ENCODE measurements at places on chromosomes 11 and 22. TPM values are rescaled to one million over a fixed set of nuclear protein-coding genes. Genes with fewer than 3 reads are reported as not detected.

- no peak for DNase-seq
- H3K27ac ChIP-seq: no peak overlapping the region
- H3K4me3 ChIP-seq: no peak overlapping the region
These were observed 219.1 kb upstream of the KIRREL3 start for GRCh38 chr11:127219704-127220103.

- no peak overlapping the region for H3K4me3 ChIP-seq
- H3K27ac ChIP-seq: no peak overlapping the region
- H3K27me3 ChIP-seq: no peaks in the 10 kb centered on the region
- H3K4me1 ChIP-seq: no peaks in the 10 kb centered on the region
These were observed 110.3 kb downstream of the KCNQ1OT1 start for GRCh38 chr11:2589538-2589934.

- no peaks in the 10 kb centered on the region for H3K27me3 ChIP-seq
- no peak overlapping the region for H3K27ac ChIP-seq
- H3K4me1 ChIP-seq: peaks cover 31% of the 10 kb centered on the region
- DNase-seq: no peak
- no peak overlapping the region for H3K4me3 ChIP-seq
- peaks cover 11% of the 10 kb centered on the region for H3K36me3 ChIP-seq
These were observed 9.1 kb downstream of the USP35 start for GRCh38 chr11:78197816-78198215.

DNA sequence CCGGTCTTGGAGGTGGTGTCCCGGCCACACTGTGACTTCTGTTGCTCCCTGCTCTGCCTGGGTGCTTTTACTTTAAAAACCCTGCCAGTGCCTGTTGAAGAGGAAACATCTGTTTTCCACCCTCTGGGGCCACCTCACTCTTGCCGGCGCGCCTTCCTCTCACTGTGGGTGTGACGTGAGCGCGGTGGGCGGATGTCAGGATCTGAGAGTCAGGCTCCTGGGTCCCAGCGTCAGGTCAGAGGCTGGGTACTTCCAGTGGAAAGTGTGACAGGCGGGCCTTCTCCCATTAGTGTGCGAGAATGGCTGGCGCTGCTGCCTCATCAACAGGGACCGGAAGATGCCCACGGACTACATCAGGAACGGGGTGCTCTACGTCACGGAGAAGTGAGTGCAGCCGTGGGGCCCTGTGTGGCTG, 54.2 kb downstream of the GRAMD4 start:
- no peaks in the 10 kb centered on the region for H3K27me3 ChIP-seq
- H3K27ac ChIP-seq: peak overlapping the region; percentile 92
- peak; percentile 96 for DNase-seq
- peak overlapping the region; percentile 85 for H3K4me3 ChIP-seq
- H3K36me3 ChIP-seq: peaks cover 2% of the 10 kb centered on the region

GRCh38 chr22:49760630-49761571, 66.8 kb downstream of the BRD1 start:
- peaks cover 17% of the 10 kb centered on the region for H3K4me1 ChIP-seq
- DNase-seq: no peak
- H3K27ac ChIP-seq: no peak overlapping the region
- no peak overlapping the region for H3K4me3 ChIP-seq

GRCh38 chr11:35121326-35121865, 17.6 kb upstream of the CD44 start:
- H3K27ac ChIP-seq: no peak overlapping the region
- peaks cover 33% of the 10 kb centered on the region for H3K4me1 ChIP-seq
- peaks cover 4% of the 10 kb centered on the region for H3K36me3 ChIP-seq
- H3K4me3 ChIP-seq: no peak overlapping the region

DNA sequence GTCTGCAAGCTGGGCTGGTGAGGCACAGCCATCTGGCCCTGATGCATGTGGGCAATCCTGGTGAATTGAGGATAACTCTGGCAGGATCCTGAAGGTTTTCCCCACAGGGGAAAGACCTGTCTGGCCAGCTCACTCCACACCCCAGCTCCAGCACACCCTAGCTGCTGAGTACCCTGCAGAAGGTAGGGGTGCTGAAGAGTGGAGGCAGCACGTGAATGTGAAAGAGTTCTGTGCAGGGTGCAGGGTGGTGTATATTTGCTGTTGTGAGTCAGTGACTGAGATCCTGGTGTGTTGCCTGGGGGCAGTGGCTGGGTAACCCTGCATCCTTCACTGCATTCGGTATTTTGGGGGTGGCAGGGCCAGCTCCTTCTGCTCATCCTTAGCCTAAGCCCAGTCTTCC, 22.4 kb downstream of the DGAT2 start:
- H3K4me1 ChIP-seq: no peaks in the 10 kb centered on the region
- no peaks in the 10 kb centered on the region for H3K36me3 ChIP-seq
- DNase-seq: no peak
- no peak overlapping the region for H3K4me3 ChIP-seq
- H3K27me3 ChIP-seq: no peaks in the 10 kb centered on the region
- no peak overlapping the region for H3K27ac ChIP-seq

DNA sequence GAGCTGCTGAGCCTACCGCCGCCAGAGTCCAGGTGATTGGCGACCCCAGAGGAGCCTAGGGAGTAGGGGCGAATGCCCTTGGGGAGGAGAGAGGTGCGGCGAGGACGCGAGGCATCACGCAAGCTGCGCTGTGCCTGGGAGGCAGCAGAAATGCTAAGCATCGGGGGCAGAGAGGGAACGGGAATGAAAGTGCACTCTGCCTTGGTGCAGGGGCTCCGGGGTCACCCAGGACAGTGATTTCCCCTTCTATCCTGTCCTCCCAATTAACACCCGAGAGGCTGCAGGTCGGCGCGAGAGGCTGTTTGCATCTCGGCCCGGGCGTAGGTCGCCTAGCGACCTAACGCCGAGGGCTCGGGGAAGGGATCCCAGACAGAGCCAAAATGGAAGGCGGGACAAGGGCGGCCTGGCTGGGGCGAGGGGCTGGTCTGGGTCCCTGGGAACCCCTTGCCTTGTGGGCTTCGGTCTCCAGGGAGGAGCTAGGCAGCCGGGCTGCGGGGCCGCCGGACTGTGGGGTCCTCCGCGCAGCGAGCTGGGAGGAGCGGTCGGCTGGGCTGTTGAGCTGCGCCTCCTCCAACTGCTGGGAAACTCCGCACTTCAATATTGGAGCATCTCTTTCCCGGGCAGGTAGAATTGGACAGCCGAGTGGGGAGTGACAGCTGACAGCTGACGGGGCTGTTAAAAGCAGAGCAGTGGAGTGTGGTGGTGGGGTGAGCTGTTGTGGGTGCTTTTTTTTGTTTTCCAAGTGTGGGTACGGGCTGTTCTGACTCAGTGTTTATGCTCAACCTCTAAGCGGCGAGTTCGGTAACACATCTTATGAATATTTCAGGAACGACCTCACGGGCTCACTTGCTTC, 657 bp downstream of the ELMOD1 start:
- peaks cover 16% of the 10 kb centered on the region for H3K4me1 ChIP-seq
- H3K36me3 ChIP-seq: peaks cover 2% of the 10 kb centered on the region
- H3K27ac ChIP-seq: no peak overlapping the region

GRCh38 chr11:71255800-71256479, 3.6 kb upstream of the SHANK2 start:
- no peaks in the 10 kb centered on the region for H3K4me1 ChIP-seq
- no peak overlapping the region for H3K27ac ChIP-seq
- H3K36me3 ChIP-seq: no peaks in the 10 kb centered on the region
- H3K4me3 ChIP-seq: no peak overlapping the region

DNA sequence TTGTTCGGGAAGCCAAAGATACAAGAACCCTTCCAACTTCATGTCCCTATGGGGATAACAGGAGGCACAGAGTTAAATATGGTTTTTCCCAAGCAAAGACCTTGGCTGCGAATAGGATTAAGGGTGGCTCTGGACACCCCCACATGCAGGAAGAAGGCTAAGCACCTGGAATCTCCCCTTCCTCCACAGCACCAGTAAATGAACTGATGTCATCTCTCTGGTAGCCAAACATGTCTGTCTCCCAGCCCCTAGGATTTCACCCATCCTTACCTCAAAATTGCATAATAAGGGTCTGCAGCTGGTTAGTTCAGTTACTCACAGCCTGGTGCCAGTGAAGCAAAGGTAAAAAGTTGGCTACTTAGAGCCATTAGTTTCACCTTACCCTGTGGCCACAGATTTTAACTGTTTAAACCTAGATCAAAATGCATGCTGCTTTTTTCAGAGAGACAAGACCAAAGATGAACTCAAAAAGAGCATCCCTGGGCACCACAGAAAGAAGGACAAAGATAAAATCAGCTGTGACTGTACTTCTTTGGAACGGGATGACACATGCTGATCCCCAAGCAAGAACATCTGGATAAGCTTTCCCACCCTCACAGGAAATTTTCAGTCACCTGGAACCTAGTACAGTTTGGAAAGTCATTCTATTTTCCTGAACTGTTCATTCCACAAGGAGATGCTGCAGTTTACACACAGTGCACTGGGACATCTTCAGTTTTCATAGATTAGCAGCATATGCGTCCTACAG, 77.2 kb upstream of the AKIP1 start:
- peaks cover 3% of the 10 kb centered on the region for H3K27me3 ChIP-seq
- DNase-seq: no peak
- H3K4me3 ChIP-seq: no peak overlapping the region
- peaks cover 7% of the 10 kb centered on the region for H3K4me1 ChIP-seq
- H3K27ac ChIP-seq: no peak overlapping the region
- H3K36me3 ChIP-seq: no peaks in the 10 kb centered on the region

DNA sequence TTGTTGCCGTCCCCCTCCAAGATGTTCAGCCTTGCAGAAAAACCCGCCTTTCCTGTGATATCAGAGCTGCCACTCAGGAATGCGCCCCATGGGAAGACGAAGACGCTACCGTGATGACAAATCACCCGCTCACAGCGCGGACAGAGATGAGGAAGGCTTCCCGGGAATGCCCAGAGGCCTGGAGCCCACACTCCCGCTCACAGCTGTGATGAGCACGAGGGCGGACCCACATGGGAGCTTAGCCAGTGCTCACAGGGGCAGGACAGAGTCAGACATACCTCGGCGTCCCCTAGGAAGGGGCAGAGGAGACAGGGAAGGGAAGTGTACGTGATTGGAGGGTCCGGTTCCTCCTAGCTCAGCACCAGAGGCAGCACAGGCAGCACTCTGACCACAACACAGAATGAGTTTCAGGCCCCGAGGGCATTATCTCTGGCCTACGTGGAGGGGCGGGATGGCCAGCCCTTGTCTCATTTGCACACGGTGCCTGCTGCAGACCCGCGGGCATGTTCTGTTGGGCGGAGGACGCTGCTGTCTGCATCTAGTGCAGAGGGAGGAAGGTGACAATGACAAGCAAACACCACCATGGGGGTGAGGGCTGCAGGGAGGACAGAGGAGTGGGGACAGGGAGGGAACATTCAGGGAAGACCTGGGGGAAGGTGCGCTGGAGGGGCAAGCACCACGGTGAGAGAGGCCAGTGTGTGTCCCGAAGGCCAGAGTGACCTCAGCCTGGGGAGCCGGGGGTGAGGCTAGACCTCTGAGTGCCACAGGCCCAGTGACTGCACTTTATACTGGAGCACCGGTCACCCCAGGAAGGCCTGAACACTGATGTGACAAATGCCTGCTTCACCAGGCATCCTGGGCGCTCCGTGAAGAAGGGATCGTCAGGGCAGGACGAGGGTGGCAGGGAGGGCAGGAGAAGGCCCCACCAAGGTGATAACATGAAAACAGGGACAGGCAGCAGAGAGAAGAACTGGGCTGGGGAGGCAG, 79.6 kb downstream of the CELSR1 start:
- H3K27ac ChIP-seq: no peak overlapping the region
- peaks cover 4% of the 10 kb centered on the region for H3K4me1 ChIP-seq
- H3K4me3 ChIP-seq: no peak overlapping the region
- peaks cover 4% of the 10 kb centered on the region for H3K27me3 ChIP-seq

GRCh38 chr11:120182790-120183491, 27.9 kb upstream of the OAF start:
- no peak overlapping the region for H3K4me3 ChIP-seq
- peaks cover 7% of the 10 kb centered on the region for H3K27me3 ChIP-seq
- no peaks in the 10 kb centered on the region for H3K36me3 ChIP-seq
- H3K27ac ChIP-seq: no peak overlapping the region

DNA sequence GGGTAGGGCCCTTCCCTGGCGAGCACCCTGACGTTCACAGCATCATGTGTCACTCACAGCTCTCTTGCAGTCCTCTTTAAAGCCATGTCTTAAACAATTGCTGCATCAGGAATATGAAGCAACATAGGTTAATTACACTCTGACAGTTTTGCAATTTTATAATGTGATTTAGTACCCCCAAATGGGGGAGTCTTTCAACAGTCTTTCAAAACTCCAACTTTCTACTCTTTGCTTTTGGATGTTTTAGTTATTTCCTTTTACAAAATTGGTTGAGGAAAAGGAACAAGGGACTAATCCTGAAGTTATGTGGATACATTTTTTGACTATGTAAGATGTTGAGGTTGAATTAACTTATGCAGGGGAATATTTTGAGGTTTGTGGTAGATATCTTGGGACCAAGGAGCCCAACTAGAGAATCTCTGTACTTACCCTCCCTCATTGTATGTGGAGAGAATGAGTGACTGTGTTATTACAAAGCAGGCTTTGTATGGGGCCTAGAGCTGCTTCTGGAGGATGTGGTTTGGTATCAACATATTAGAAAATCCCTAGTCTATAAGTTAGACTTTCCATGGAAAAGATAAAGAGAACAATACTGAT, at the start of gene MMP8:
MMP8 (minus strand) TSS at position 51 of the 597 bp plus-strand sequence. CDS start 99 bp downstream, outside the sequence.
- H3K27ac ChIP-seq: no peak within 1 kb of the TSS
- no peaks in the 10 kb centered on the region for H3K36me3 ChIP-seq
- H3K4me3 ChIP-seq: no peak within 1 kb of the TSS
- H3K27me3 ChIP-seq: no peaks in the 10 kb centered on the region
- no peak for DNase-seq
- no peaks in the 10 kb centered on the region for H3K4me1 ChIP-seq

DNA sequence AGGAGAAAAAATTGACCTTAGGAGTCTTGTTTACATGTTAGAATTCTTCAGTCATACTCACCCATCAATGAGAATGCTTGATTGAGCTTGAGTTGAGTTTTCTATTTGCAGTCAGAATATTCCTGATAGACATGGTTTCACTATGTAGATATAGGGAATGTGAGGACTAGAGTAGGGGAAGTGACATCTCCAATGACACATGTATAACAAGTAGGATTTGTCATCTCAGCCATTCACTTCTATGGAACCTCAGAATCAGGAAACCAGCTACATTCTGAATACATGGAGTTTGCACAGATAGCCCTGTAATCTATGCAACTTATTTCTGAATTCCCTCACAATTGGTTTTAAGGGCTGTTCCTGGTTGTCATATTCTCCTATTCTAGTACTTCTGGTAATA, 20.1 kb upstream of the OR9Q1 start:
- peaks cover 6% of the 10 kb centered on the region for H3K4me1 ChIP-seq
- peaks cover 23% of the 10 kb centered on the region for H3K27me3 ChIP-seq
- no peaks in the 10 kb centered on the region for H3K36me3 ChIP-seq
- no peak for DNase-seq
- H3K27ac ChIP-seq: no peak overlapping the region
- H3K4me3 ChIP-seq: no peak overlapping the region

GRCh38 chr11:104163100-104164027, 583 bp downstream of the PDGFD start:
- no peak for DNase-seq
- peaks cover 5% of the 10 kb centered on the region for H3K4me1 ChIP-seq
- no peaks in the 10 kb centered on the region for H3K36me3 ChIP-seq
- H3K27ac ChIP-seq: no peak overlapping the region

GRCh38 chr11:75719340-75720239, 2.0 kb downstream of the MOGAT2 start:
- no peak overlapping the region for H3K27ac ChIP-seq
- no peaks in the 10 kb centered on the region for H3K27me3 ChIP-seq
- H3K36me3 ChIP-seq: no peaks in the 10 kb centered on the region
- H3K4me3 ChIP-seq: no peak overlapping the region
- no peaks in the 10 kb centered on the region for H3K4me1 ChIP-seq
- DNase-seq: no peak

Gene ANKRD42
- total RNA-seq: 7.4 TPM

Gene OR5A1
- total RNA-seq: not detected

Gene FOSL1
- 16.0 TPM for total RNA-seq

Gene SCN4B
- 0.41 TPM for total RNA-seq

Gene DNAJB7
- not detected for total RNA-seq

Gene RBFOX2
- total RNA-seq: 4.7 TPM

Gene DENND6B
- total RNA-seq: 4.2 TPM

All from activated naive CD8-positive, alpha-beta T cell treated with anti-CD3 and anti-CD28 coated beads for 36 hours (primary cell).